ENCODE measurements at places on chromosomes 1 and 21.

DNA sequence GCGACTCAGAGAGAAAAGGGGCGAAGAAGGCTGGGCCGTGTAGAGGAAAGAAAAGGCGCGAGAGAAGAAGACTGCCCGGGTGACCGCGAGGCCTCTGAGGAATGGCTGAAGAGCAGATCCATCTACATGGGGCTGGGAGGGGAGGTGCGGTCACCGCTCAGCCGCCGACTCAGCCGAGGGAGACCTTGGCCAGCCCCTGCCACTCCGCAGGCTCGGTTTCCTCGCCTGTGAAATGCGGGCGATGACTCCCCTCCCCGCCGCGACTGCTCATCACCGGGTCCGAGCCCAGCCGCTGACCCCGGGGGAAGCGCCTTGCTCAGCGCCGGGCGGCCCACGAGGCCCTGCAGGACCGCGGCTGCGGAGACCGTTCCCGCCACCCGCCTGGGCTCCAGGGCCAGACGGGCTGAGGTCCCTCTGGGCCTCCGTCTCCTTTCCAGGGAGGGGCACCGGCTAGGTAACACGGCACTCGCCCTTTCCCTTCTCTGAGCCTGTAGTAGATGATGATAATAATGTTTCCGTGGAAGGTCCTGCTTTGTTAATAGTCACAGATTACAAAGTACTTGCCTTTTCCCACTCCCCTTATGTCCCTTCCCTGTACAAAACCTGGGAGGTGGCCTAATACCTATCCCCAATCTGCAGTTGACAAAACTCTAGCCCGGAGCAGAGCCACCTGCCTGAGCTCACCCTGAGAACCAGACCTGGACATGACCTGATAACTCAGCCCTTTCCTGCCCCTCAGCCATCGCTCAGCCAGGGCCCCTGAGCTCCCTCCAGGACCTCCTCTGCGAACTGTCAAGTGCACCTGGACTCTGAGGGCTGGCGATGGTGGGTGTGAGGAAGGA lies 1.6 kb upstream of the BSND start:
- DNase-seq = no peak

- DNase-seq = no peak
Observed at GRCh38 chr1:112083487-112083886, 94.0 kb upstream of the KCND3 start.

GRCh38 chr1:218351391-218352074 lies 6.4 kb downstream of the TGFB2 start:
- DNase-seq = no peak

DNA sequence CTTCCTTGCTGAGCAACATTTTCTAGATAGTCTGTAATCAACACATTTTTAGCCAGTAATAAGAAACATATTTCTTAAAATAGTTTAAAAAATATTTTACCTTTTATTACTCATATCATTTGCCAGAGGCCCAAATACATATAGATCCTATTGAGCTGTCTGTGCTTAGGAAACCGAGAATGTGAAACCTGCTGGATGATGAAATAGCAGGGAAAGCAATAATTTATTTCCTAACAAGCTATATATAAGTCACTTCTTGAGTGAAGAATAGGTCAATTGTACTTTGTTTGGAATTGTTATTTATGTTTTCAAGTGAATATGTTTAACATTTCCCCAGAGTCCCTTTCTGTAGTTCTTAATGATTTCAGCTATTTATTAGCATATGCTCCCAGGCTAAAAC lies 339.9 kb upstream of the TMPRSS15 start:
- no peak for DNase-seq

- DNase-seq = no peak
Observed at GRCh38 chr1:58041621-58042020, 504.9 kb downstream of the OMA1 start.

- no peak for DNase-seq
Observed at GRCh38 chr1:240404286-240404685, 207.7 kb downstream of the GREM2 start.

- no peak for DNase-seq
Observed at GRCh38 chr1:190068304-190068703, 409.4 kb downstream of the BRINP3 start.

GRCh38 chr1:108893141-108893530 lies 16.4 kb downstream of the GPSM2 start:
- no peak for DNase-seq

DNA sequence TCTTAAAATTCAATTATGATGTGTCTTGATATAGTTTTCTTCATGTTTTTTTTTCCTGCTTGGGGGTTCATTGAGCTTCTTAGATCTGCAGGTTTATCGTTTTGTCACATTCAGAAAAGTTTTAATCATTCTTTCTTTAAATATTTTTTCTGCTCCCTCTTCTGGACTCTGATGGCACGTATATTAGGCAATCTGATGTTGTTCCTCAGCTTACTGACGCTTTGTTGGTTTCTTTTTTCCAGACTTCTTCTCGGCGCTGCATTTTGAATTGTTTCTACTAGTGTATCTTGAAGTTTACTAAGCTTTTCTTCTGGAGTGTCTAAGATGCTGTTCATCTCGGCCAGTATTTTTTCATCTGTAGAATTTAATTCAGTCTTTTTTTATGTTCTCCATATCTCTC lies 44.8 kb upstream of the FMOD start:
- no peak for DNase-seq

DNA sequence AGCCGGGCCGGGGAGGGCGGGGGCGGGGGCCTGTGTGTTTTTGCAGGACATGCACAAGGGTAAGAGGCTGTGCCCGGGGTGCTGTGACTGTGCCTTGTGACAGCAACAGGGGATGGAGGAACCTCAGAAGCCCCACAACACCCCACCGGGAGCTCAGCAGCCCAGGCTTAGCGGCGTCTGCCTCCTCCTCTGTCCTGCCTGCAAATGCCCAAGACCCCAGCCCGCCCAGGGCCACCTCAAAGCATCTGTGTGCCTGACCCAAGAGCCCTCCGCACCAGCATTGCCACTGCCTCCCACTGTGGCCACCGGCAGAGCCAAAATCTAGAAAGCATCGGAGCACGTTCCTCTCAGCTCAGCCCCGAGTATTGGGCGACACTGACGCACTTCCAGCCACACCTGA lies 2.7 kb upstream of the ACTRT2 start:
- no peak for DNase-seq

DNA sequence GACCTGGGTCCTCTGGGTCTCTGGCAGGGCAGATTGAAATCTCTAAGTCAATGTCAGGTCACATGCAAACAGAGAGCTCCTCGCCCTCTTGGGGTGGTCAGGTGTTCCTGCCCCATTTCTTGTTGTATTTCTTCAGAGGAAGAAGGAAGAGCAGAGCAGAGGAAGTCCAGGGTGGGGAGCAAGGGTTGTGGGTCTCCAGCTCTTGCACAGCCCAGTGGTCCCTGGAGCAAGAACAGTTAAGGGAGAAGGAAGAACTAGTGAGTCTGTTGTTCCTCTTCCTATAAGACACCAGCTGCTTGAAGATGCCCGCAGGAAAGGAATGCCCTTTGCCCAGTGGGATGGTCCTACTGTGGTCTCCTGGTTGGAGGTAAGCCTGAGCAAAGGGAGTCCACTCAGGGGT lies 26.3 kb downstream of the MYOG start:
- DNase-seq = no peak

DNA sequence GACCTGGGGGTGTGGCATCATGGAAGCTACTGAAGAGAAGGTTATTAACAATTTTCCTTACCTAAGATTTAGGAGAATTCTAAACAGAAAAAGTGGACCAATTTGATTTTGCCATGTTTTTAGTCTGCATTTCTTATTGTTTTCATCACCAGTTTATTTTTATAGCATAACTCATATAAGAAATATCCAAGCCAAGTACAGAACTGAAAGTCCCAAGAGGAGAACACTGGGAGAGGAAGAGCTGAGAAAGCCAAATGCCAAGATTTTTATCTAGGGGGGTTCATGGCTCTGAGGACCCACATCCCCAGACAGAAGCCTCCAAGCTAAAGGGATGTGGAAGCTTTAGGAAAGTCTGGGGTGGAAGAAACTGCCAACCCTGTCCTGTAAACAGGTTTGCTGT lies 109.4 kb upstream of the DUSP10 start:
- DNase-seq = no peak

DNA sequence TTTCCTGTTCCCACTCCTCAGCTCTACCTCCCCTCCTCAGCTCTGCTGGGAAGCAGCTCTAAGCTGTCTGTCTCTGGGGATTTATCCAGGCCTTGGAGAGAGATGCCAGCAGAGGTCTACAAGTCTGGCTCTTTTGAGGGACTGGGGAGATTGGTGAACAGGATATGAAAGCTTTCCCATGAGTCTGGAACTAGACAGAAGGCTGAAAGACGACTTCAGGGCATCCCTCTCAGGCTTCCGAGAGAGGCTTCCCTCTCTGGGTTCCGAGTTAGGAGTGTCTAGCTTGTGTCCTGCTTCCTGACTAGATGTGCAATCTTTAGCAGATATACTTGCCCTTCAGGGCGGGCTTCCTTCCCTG lies 733 bp downstream of the TMEM35B start:
- no peak for DNase-seq

- no peak for DNase-seq
Observed at GRCh38 chr21:42835211-42835610, 44.1 kb downstream of the WDR4 start.

DNA sequence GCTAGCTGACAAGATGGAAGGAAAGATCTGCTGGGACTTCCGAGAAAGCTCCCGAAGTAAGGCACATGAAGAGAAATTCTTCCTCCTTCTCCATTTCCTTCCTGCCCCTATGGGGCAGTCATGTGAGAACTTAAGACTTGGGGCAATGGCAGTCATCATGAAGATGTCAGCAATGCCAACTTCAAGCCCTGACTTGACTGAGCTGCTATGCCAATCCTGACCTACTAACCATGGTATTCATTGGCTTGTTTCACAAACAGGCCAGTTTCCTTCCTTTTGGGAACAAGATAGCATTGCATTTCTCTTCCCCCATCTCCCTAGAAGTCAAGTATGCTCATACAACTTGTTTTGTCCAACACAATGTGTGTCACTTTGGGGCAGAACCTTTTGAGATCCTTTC lies 25.5 kb downstream of the GRIK1 start:
- no peak for DNase-seq

DNA sequence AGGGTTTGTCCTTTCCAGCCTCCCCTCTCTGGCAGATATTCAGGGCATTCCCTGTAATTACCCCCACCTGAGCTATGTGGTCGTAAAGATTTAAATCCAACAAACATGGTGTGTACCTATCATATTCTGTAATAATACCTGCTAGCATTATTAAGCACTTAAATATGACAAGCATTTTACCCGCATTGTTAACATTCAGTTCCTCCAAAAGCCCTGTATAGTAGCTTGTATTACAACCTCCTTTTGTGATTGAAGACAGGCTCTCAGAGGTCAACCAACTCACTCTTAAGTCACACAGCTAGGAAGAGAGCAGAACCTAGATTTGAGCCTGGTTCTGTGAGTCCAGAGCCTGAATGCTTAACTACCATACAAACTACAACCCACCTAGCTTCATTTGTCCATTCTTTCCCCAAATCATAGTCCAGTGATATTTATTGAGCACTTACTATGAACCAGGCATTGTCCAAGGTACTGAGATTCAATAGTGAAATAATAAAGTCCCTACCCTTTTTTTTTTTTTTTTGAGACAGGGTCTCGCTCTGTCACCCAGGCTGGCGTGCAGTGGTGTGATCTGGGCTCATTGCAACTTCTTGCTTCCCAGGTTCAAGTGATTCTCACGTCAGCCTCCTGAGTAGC lies 13.8 kb upstream of the KDM4A start:
- no peak for DNase-seq

DNA sequence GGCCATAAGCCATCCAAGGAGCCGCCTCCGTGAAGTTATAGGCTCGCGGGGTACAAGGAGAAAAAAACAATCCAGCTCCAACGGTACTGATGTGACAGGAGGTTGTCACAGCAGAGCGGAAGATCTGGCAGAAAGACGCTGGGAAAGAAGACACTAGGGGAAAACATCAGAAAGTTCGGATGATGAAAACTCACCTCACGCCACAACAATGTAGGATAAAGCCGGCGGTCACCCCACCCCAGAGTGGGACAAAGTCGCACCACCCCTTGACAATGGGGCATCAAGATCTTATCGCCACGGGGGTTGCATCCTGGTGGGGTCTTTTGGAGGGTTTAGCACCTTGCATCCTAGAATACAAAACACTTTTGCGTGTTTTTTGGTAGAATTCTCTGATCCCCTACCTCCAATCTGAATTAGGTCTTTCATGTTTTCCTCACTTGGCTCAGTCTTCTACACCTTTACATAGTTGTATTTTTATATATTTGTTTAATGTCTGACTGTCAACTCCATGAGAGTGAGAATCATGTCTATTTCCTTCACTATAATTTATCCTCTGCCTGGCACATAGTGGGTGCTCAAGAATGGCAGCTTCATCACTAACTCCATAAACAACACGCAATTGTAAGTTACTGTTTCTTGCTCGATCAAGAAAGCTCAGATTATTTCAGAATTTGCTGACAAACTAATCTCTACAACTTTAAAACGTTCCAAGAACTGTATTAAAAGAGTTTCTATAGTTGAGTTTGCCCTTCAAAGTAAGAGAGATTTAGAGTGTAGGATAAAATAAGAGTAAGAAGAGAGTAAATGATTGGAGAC lies 611 bp upstream of the ZSWIM5 start:
- no peak for DNase-seq

DNA sequence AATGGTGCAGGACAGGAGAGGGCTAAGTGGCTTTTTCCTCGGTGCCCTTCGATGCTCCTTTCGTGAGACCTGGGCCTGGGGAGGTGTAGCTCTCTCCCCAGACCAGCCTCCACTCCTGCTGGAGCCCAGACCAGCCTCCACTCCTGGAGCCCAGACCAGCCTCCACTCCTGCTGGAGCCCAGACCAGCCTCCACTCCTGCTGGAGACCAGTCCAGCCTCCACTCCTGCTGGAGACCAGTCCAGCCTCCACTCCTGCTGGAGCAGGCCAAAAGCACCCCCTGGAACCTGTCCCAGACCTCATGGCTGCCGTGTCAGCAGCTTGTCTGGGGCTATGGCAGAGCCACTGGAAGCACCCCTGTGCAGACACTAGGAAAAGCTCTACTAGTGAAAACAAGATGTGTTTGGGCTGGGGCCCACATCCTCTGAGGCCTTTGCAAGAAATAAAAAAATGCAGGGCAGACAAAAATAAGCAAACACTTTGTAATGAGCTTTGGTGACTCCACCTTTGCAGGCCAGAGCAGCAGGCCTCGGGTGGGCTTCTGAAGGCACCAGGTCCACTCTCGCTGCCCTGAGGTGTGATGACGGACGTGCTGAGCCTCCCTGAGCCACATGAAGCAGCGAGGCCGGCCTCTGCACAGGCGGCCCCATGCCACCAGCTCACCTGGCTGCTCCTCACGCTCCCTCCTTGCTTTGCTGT lies 116.0 kb upstream of the IFFO2 start:
- no peak for DNase-seq
